Bone marrow (tissue), 2 donors: ENCODE measurements at places on chromosomes 7 and 10.

DNA sequence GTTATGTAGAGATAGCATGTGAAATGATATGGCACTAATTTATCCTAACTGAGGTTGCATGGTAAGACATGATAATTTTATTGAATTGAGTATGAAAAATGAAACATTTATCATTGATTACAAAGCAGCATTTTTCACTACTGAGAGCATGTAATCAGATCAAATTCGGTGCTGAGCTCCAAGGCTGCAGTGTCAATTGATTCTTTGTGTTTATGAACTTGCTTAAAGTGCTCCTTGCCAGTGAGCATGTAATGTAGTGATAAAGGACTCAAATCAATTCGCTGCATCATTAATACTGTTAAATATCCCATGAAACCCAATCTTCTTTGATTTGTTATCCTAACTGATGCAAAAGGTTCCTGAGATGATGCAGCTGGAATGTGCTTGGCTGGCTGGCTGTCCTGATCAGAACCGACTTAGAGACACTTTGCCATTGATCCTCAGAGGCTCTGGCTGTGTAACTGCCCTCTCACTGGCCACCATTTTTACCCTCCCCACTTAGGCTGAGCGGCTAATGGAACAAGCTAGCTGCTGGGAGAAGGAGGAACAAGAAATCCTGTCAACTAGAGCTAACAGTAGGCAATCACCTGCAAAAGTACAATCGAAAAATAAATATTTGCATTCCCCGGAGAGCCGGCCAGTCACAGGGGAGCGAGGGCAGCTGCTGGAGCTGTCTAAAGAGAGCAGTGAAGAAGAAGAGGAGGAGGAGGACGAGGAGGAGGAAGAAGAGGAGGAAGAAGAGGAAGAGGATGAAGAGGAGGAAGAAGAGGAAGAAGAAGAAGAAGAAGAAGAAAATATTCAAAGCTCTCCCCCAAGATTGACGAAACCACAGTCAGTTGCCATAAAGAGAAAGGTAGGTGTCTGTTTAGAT, 89.8 kb upstream of the SAMD8 start:
- DNase-seq: no peak

- no peak for DNase-seq
Observed at GRCh38 chr7:124411796-124412195, 353.8 kb downstream of the GPR37 start.

DNA sequence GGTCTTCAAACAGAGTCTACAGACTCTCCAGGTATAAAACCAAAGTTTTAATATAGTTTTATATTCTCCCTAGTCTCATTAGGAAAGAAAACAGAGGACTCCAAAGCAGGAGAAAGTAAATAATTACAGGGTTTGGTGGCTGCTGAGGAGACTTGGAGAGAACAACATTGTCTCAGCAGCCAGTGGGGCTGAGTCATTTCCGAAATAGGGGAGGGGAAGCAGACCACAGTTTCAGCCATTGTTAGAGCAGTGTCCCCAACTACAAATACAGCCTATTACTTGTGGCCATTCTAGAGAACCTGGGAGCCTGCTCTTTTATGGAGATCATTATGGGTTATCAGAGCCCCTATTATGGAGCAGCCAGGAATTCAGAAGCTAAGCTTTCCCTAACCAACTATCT, 44.2 kb upstream of the A1CF start:
- DNase-seq: no peak

DNA sequence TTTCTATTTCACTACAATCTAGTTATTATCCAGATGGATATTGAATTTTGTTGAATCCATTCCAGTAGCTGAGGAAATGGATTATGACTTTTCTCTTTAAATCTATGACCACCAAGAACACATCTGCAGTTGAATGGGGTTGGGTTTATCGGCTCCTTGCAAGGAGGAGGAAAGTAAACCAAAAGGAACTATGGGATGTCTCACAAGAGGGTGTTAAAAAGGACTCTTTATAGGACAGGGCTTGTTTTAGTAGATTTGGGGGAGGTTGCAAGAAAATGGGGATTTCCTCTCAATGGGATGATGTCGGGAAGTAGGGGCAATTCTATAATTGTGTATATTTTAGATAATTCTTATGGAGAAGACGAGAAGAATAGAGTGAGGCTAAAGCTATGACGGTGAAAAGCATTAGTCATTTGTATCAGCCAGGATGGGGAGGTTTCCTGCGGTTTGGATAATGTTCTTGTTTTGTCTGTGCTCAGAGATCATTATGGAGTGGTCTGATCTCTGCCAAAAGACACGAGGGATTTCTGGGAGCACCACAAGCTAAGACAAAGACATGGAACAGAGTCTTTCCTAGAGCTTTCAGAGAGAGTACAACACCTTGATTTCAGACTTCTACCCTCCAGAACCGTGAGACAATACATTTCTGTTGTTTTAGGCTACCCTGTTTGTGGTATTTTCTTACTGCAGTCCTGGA, 5.3 kb upstream of the LRRC61 start:
- DNase-seq: no peak

DNA sequence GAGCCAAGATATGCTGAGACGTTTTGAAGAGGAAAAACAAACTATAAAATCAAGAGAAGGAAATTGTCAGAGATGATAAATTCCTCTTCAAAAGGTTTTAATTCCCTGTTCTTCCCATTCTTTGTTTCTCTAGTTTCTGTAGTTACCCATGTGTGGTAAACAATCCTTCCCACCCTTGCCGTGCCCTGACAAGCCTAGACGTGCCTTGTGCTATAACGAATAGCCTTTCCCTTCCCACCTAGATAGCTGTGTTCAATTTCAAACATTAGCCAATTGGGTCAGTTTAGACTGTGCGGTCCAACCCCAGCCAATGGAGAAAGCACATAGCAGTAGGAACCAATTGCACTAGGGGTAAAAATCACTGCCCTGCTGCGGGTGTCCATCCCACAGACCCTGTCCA, 138.1 kb downstream of the RALA start:
- DNase-seq: no peak

- DNase-seq: no peak
Observed at GRCh38 chr7:105743351-105744090, 132.9 kb downstream of the ATXN7L1 start.

DNA sequence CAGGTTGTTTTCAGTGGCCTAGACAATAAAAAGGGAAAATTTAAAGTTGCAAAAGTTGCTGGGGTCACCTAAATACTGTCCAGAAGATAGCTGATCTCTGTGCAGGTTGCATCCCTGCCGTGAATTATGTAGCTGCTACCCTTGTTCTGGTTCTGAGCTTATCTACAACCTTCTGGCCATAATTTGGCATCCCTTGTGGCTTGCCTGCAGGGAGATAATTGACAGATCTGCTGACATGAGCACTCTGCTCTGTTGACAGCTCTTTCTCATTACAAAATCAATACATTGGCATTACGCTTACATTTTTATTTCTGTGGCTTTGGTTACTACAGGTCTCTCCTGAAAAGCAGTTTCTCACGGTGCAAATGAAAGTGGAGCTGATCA, 29.3 kb upstream of the HECTD2 start:
- no peak for DNase-seq

GRCh38 chr10:97138174-97138573, 47.6 kb downstream of the SLIT1 start:
- DNase-seq: no peak

GRCh38 chr7:15816835-15817426, 130.4 kb upstream of the MEOX2 start:
- DNase-seq: no peak

- DNase-seq: peak; percentile 31
Observed at GRCh38 chr10:119206603-119207365, 587 bp upstream of the GRK5 start.

- no peak for DNase-seq
Observed at GRCh38 chr10:27457966-27458365, 46.1 kb upstream of the RAB18 start.

GRCh38 chr10:77494327-77494726, 143.3 kb downstream of the KCNMA1 start:
- no peak for DNase-seq

DNA sequence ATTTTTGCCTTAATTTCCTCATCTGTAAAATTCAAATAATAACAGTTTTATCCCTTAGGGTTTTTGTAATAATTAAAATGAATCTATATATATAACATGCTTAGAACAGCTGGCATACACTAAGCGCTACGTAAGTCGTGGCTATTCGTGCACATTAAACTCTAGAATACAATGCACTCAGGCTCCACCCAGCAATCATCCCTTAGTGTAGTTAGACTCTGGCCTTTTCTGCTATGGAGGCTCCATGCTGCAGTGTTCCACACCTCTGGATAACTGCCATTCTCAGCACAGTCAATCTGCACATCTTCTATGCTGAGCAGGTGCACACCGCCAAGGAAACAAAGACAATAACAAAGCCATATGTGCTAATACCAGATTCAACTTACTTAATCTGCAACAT, 92.9 kb downstream of the IPMK start:
- DNase-seq: no peak

- DNase-seq: no peak
Observed at GRCh38 chr7:96300502-96300901, 21.4 kb downstream of the SLC25A13 start.

GRCh38 chr7:33868166-33868565, 37.2 kb upstream of the BMPER start:
- no peak for DNase-seq

GRCh38 chr10:89664203-89664602, 19.2 kb upstream of the PANK1 start:
- DNase-seq: no peak

GRCh38 chr7:44097064-44097932, 6.8 kb upstream of the AEBP1 start:
- no peak for DNase-seq

DNA sequence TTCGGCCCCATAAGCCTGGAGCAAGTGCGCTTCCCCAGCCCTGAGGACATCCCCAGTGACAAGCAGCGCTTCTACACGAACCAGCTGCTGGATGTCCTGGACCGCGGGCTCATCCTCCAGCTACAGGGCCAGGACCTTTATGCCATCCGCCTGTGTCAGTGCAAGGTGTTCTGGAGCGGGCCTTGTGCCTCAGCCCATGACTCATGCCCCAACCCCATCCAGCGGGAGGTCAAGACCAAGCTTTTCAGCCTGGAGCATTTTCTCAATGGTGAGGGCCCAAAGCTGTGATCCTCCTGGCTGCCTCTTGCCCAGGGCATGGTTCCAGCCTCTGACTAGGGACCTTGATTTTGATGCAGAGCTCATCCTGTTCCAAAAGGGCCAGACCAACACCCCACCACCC, 10.1 kb downstream of the IRF5 start:
- no peak for DNase-seq

DNA sequence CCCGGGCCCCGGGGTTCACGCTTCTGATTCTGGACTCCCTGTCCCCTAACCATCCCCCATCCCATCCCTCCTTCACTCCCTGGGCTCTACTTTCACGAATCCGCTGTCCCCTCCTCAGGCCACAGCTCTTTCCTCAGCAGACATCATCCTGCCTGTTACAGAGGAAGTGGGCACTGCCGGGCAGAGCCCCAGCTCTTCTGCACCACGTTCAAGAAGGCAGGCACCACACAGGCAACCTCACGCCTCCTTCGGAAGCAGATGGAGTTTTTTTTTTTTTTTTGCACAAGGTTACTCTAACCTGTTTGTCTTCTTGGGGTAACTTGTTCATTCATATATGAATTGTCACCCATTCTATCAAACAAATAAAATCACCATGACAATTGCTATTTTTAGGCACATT, 17.9 kb upstream of the ZNF32 start:
- DNase-seq: no peak

- no peak for DNase-seq
Observed at GRCh38 chr7:65975814-65976445, 6.1 kb downstream of the GUSB start.

GRCh38 chr10:46025406-46025805, 5.0 kb downstream of the NCOA4 start:
- DNase-seq: no peak

- no peak for DNase-seq
Observed at GRCh38 chr10:62459500-62459899, 85.3 kb downstream of the ZNF365 start.
